ENCODE measurements at places on chromosomes 6 and 20.
A peak's percentile ranks its signal among the peaks of the same experiment; 100 is the strongest.

GRCh38 chr6:105036351-105036750 lies 79.4 kb downstream of the LIN28B start:
- DNase-seq = no peak

- no peak for DNase-seq
Observed at GRCh38 chr6:107105511-107106116, 9.7 kb downstream of the BEND3 start.

DNA sequence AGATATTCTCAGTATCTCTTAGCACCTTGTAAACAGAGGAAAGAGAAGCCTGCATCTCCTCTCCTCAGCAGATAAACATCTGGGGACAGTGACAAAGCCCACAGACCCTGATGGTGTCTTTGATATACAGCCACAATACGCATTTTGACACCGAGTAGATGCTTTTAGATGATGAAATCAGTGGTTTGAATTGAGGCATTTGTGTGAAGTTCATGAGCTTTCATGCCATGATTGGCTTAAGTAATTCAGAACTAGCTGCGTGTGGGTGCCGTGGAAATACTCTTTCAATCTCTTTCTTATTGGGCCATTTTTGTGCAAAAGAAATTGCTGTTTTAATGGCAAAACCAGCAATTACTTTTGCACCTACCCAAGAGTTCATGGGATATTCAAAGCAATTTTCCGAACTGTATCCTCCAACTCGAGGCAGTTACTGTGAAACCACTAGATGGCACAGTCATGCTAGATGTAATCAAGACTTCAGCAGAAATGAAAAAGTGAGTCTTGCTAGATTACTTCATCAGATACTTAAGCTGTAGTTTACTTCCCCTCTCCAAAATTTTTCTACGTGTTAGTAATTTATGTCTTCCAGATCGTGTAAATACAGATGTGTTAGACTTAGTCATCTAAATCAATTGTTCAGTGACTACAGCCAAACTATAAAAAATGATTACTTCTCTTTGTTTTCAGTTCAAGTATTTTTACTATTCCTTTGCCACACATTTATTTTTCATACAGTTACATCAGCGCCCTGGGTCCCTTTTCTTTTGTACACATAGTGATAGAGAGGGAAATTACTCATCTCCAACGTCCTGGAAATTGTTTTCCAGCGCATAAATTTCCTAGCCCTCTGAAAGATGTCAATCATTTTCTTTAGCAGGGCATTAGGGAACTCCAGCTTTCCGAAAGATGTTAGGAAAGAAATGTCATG lies 49.4 kb downstream of the IYD start:
- DNase-seq = peak; percentile 31

- no peak for DNase-seq
Observed at GRCh38 chr6:87154641-87154992, 748 bp upstream of the ZNF292 start.

DNA sequence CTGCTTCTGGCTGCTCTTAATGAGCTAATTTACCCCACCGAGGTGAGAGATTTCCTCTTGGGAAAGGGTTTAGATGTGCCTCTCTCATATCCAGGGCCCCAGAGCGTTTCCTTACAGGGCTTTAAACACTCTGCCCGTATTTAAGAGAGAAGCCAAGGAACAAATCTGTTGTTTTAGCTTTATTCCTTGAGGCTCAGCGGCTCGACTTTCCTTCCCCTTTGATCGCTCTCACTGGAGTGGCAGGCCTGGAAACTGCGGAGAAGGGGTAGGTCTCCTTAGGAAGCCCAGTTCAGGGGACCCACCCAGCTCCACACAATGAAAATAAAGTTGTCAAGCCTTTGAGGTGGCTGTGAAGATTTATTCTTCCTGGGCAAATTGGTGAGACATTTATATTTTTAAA lies 132.0 kb upstream of the JAG1 start:
- no peak for DNase-seq

GRCh38 chr6:166112580-166112979 lies 55.1 kb downstream of the TBXT start:
- DNase-seq = no peak

DNA sequence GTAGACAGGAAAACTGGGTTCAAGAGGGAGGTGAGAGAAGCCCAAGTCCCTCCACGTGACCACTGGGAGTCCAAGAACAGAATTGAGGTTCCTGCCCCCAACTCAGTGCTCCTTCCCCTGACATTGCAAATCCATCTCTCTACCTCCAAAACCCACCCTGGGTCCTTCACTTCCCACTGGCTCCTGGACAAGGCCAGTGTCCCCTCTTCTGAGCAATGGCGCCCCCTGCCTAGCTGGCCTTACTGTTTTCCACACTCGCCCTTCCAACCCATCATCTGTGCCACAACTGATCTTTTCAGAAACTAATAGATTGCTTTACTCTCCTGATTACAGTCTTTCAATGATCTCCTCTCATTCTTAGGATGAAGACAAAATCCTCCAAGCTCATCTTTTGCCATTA lies 200.3 kb downstream of the ANKRD60 start:
- DNase-seq = no peak

GRCh38 chr6:37311741-37312473 lies 41.9 kb upstream of the RNF8 start:
- DNase-seq = no peak

GRCh38 chr6:118894425-118895260 lies 691 bp downstream of the ASF1A start:
- peak; percentile 75 for DNase-seq

All from central memory CD4-positive, alpha-beta T cell (primary cell).